ENCODE measurements at places on chromosomes 2 and 18. TPM values are rescaled to one million over a fixed set of nuclear protein-coding genes. Genes with fewer than 3 reads are reported as not detected.

GRCh38 chr2:86193901-86194567, 1.2 kb downstream of the IMMT start:
- H3K36me3 ChIP-seq: no peaks in the 10 kb centered on the region
- H3K4me3 ChIP-seq: peak overlapping the region; percentile 69
- H3K4me1 ChIP-seq: peaks cover 14% of the 10 kb centered on the region
- no peaks in the 10 kb centered on the region for H3K27me3 ChIP-seq
- DNase-seq: no peak

- no peaks in the 10 kb centered on the region for H3K27me3 ChIP-seq
- no peak overlapping the region for H3K27ac ChIP-seq
- no peaks in the 10 kb centered on the region for H3K36me3 ChIP-seq
- peaks cover 23% of the 10 kb centered on the region for H3K4me1 ChIP-seq
- DNase-seq: peak; percentile 55
Observed at GRCh38 chr2:121699421-121700333, 37.0 kb downstream of the NIFK start.

UPP2 gene
- total RNA-seq: not detected

GRCh38 chr2:160201849-160202539, 1.9 kb upstream of the ITGB6 start:
- no peak for DNase-seq
- no peak overlapping the region for H3K4me3 ChIP-seq
- no peak overlapping the region for H3K27ac ChIP-seq

- H3K27ac ChIP-seq: no peak overlapping the region
- DNase-seq: no peak
- H3K27me3 ChIP-seq: no peaks in the 10 kb centered on the region
- peaks cover 20% of the 10 kb centered on the region for H3K4me1 ChIP-seq
- H3K36me3 ChIP-seq: no peaks in the 10 kb centered on the region
- H3K4me3 ChIP-seq: no peak overlapping the region
Observed at GRCh38 chr2:111668741-111669140, 215.3 kb downstream of the ANAPC1 start.

DNA sequence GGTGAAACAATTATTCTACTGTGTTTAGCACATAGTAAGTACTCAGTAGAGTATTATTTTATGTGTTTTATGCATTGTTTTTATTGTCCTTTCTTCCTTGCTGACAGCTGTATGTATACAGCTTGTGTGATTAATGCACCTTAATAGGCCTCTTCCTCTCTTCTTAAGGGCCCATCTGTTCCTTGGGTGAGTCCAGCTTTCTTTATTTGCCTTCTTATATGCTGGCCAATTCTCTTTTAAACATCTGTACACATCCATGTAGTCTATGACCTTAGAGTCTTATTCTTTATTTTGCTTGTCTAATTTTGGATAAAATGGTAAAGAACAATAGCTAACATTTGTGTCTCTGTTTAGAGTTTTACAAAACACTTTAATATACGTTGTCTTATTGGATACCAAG, 333.7 kb upstream of the MEIS1 start:
- H3K36me3 ChIP-seq: no peaks in the 10 kb centered on the region
- H3K4me3 ChIP-seq: no peak overlapping the region
- H3K27ac ChIP-seq: no peak overlapping the region

CD8B2 gene
- total RNA-seq: 22.1 TPM

DNA sequence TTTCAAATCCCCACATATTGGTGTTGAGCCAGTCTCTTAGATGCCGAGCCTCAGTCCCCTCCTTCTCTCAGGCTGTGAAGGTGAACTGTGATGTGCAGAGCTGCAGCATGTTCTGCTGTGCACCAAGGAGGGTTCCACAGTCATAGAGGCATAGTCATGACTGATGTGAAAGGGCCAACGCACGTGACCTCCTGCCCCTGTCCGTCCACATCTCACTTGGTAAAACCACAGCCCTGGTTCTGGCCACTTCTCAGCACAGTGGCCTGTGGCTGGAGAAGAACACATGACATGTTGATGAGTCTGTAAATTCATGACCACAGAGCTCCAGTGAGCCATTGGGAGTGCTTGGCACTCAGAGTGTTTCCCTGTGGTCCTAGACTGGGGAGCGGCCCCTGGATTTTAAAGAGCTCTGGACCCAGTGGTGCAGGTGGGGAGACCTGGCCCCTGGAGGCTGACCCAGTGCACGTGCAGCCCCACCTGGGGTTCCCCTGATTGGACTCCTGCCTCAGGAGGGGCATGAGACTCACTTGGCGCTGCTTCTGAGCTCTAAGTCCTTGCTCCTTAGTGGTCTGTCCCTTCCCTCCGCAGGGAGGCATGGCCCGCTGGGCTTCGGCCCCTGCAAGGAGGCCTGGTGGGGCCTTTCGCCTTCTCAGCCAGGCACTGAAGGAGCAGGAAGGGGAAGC, 25.3 kb downstream of the INPP4A start:
- DNase-seq: no peak
- H3K4me1 ChIP-seq: peaks cover 46% of the 10 kb centered on the region
- H3K36me3 ChIP-seq: peaks cover 5% of the 10 kb centered on the region
- H3K27me3 ChIP-seq: no peaks in the 10 kb centered on the region
- H3K27ac ChIP-seq: no peak overlapping the region
- no peak overlapping the region for H3K4me3 ChIP-seq

DNA sequence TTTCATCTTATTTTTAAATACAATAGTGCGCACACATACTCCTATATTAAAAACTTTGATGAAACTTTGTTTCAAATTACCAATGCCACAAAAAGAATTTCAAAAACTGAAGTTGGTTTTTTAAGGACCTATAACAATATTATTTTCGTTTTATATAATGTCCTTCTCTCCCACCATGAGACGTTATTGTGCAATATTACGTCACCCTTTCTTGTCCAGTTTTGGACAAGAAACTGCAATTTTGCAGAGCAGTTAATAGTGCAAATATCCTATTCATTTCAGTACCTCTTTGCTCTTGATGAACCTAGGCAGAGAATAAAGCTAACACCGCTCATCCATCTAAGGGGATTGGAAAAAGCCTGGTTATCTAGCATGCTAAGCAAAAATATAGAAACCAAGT, 9.7 kb upstream of the ZNF516 start:
- H3K36me3 ChIP-seq: no peaks in the 10 kb centered on the region
- no peak overlapping the region for H3K27ac ChIP-seq
- H3K27me3 ChIP-seq: no peaks in the 10 kb centered on the region

GRCh38 chr2:221529177-221529942, 42.7 kb downstream of the EPHA4 start:
- H3K27ac ChIP-seq: no peak overlapping the region
- no peak overlapping the region for H3K4me3 ChIP-seq
- no peak for DNase-seq
- H3K27me3 ChIP-seq: no peaks in the 10 kb centered on the region
- no peaks in the 10 kb centered on the region for H3K36me3 ChIP-seq

DNA sequence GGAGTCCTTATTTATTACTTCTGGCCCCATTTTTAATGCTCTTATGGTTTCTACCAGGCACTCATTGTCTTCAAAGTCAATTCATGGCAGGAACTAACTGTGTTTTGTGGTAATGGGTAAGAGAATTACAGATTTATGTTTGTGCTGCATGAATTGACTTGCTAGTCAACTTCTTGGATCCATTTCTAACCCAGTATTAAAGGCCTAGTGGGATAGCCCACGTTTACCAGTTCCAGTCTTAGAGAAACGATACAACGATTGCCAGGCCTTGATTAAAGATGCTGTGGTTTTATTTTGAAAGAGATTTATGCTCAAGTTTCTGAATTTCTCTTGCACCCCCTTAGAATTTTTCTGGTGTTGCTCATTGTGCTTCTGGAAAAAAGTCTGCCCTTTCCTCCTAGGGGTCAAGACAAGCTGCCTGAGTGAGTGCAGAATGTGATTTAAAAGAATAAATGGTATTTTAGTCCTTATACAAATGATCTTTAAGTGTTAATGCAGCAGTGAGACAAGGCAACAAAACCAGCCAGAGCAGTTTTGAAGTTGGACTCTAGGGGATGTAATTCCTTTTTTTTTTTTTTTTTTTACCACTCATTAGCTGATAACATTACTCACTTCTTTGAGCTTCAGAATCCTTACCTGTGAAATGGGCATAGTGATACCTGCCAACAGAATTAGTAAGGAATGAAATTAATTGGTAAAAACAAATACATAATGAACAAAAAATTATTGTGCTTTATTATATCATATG, 101.5 kb downstream of the ARHGAP15 start:
- H3K4me1 ChIP-seq: no peaks in the 10 kb centered on the region
- H3K27ac ChIP-seq: no peak overlapping the region
- H3K27me3 ChIP-seq: no peaks in the 10 kb centered on the region
- no peak overlapping the region for H3K4me3 ChIP-seq

GRCh38 chr18:30487962-30488361, 554.6 kb downstream of the DSC3 start:
- no peaks in the 10 kb centered on the region for H3K27me3 ChIP-seq
- no peak for DNase-seq
- H3K4me1 ChIP-seq: no peaks in the 10 kb centered on the region
- no peak overlapping the region for H3K4me3 ChIP-seq
- no peaks in the 10 kb centered on the region for H3K36me3 ChIP-seq
